ENCODE measurements at places on chromosomes 13 and 19.

GRCh38 chr13:96982672-96983071, 11.6 kb downstream of the OXGR1 start:
- no peak for DNase-seq

- DNase-seq = no peak
Observed at GRCh38 chr13:49295244-49295643, 47.5 kb downstream of the CDADC1 start.

DNA sequence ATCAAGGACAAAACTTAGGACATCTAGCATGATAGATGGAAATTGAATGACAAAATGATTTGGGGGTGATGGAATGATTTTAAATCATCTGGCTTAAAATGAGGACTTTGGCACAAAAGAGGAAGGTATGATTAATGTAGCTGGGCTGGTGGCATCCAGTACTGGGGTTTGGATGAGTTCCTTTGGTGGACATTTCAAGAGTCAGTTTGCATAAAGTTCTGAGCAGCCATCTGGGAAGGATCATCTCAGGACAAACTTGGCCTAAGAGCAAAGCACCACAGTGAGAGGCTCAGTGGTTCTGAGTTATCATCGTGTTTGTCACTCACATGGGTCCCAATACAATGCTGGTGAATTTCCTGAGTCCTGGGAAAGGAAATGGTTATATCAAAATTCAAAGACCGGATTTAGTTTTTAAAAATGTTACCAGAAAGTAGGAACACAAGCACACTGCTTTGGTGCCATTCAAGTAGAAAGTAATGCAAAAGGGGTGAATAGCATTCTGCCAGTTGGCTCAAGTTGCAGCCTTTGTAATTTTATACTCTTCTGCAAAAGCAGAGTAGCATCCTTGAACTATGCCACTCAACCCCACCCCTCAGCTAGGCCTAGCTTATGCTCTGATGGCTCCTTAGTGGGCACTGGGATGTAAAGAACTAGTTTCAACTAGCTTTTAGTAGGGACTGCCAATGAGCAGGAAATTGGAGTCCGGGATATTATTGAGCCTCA, 219.0 kb downstream of the COG6 start:
- no peak for DNase-seq

- DNase-seq = no peak
Observed at GRCh38 chr19:50952910-50953309, at the start of gene KLK5. Gene KLK5 (minus strand): TSS chr19:50953038. CDS start chr19:50952657, 381 bp downstream.

GRCh38 chr19:53892981-53893325, 11.0 kb downstream of the PRKCG start:
- no peak for DNase-seq

- no peak for DNase-seq
Observed at GRCh38 chr19:16611121-16611520, 16.9 kb downstream of the MED26 start.

DNA sequence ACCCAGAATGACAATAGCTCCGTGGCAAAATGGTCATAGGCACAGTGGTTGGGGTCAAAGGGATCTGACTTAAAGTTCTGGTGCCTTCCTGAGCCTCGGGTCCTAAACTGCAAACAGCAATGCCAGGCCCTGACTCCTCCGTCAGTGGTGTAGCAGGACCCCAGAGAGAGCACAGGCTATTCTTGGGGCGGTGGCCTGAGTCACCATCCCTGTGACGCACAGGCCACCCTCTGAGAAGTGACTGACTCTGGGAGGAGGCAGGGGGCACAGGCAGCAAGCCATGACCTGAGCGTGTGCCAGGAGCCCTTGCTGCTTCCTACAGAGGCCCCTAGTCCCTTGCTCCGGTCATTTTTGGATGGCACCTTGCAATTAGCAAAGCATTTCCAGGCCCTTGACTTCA, 18.7 kb downstream of the PLVAP start:
- no peak for DNase-seq
